Stimulated activated CD4-positive, alpha-beta T cell treated with anti-CD3 and anti-CD28 coated beads, TNF-alpha, amount 100 ng/mL, for 1 hour (primary cell): ENCODE measurements at places on chromosomes 7 and 10.

GRCh38 chr10:1020460-1020859 is 5.2 kb downstream of the IDI2 start:
- DNase-seq = no peak

- DNase-seq = no peak
Measured at GRCh38 chr7:130844811-130845580, 111.0 kb upstream of the KLF14 start.

GRCh38 chr7:4879396-4880081 is 4.0 kb downstream of the RADIL start:
- no peak for DNase-seq

DNA sequence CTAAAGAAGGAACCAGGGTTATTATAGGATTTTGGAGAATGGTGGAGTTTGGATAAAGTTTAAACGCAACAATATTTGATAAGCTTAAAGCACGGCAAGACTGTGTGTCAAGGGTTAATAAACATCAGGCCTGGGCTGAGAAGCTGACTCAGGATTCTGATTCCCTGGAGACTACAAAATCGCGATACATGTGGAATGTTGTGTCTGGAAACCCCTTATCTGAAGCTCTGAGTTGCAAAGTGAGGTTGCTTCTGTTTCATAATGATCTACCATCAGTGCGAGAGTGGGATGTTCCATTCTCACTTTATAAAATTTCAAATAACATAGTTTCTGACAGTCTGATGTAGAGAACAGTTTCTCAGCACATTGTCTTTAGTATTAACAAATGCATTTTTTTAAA is 7.8 kb downstream of the C1GALT1 start:
- DNase-seq = no peak

DNA sequence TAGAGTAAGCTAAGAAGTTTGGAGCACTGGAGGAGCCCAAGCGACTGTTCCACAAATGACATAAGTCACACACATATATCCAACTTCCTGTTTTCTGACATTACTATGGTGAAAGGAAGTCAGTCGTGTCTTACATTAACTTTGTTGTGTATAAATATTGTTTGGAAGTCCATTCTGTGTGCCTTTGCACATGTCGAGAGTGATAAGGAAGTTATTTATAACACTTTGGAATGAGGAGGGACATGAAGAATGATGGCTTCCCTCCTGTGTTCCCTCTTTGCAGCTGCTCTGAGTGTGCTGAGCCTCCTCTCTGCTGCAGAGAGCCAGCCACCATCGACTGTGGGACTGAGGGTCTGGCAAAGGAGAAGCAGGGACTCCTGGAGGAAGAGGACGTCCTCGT is 40.4 kb upstream of the MGMT start:
- DNase-seq = no peak

DNA sequence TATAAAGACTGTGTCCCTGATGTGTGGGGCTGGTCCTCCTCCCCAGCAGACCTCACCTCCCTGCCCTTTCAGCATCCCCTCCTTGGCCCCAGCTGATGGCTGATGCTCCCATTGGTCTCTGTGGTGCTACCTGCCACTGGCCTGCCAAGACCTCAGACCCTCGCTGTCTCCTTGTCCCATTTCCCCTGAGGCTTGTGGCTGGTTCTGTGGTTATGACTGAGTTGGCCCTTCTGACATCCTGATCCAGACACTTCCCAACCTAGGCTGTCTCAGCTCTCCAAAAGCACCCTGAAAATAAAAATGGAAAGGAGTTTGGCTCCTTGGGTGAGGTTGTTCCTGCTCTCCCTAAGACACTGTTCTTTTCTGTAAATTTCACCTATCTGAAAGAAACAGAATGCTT is 214.2 kb downstream of the RPS24 start:
- DNase-seq = no peak

GRCh38 chr7:17099083-17099973 is 199.1 kb upstream of the AHR start:
- DNase-seq = no peak

DNA sequence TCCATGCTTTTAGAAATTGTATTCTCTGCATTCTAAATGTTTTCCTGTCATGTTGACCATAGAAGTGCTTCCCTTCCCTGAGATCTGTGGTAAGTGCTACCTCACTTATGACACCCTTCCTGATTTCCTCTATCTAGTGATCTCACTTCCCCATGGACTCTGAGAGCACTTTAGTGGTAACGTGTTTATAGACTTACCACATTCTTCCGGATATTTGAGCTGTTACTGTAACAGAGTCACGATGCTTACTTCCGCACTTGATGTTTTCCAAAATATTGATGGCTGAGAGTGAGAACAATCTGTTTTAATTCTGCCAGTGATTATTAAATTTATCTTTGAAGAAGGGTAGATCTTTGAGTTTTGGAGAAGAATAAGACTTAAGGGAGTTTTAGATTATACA is 60.1 kb upstream of the NAMPT start:
- no peak for DNase-seq

- no peak for DNase-seq
Measured at GRCh38 chr10:119495545-119495944, 47.0 kb downstream of the RGS10 start.

- DNase-seq = no peak
Measured at GRCh38 chr7:114534953-114535352, 120.3 kb downstream of the FOXP2 start.

GRCh38 chr10:19891429-19891828 is 75.2 kb downstream of the PLXDC2 start:
- no peak for DNase-seq

GRCh38 chr7:43113622-43114457 is 1.4 kb downstream of the HECW1 start:
- no peak for DNase-seq

DNA sequence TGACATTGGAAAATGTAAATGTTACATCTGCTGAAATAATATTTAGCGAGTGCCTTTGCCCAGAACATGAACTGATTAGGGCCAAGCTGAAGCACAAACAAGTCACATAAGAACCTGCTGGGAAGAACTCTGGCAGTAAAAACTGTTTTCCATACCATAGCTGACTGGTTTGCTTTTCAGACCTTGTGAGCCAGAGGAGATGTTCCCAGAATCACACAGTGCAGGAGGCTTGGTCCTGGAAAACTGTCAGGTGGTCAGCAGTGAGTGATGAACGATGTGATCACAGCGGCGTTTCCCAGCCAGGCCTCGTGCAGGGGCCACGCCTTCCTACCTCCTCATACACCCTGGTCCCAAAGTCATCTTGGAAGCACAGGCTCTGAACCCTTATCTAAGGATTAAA is 164.2 kb upstream of the EEPD1 start:
- no peak for DNase-seq

DNA sequence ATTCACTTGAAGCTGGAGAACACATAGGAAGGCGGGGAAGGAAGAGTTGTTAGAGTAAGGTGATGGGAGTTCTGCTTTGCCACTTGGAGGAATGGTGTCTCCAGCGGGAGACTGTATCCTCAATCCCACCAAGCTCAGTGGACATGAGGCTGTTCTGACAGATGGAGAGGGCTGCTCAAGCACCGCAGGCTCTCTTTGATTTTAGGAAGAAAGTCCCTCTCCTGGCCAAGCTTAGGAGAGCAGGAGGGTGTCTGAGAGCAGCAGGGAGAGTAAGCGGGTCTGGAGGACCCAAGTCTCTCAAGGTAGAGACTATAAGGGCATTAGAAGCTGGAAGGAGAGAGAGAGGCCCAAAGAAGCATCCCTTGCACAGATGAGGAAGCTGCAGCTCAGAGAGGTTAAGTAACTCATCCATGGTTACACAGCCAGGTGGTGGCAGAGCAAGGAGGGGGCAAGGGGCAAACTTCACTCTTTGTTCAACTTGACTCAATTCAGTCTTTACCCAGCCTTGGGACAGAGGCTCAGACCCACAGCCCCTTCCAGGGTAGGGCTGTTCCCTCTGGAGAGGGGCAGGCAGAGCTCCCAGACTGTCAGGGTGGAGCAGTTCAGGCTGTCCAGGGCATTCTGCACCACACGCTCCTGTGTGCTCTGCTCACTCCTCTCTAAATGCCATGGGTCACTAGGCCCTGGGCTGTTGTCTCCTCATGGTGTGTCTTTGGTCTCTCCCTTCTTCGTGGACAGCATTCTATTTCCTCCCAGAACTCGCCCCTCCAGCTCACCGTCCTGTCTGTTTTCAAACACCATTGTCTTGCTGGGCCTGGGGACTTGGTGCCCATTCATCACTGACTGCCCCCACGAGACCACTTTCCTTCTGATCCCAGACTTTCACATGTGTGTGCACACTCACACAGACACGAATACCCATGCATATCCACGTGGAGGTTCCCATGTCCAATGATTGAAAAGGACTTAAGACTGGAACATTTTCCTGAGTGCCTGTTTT is 8.9 kb downstream of the CHAT start:
- DNase-seq = no peak

DNA sequence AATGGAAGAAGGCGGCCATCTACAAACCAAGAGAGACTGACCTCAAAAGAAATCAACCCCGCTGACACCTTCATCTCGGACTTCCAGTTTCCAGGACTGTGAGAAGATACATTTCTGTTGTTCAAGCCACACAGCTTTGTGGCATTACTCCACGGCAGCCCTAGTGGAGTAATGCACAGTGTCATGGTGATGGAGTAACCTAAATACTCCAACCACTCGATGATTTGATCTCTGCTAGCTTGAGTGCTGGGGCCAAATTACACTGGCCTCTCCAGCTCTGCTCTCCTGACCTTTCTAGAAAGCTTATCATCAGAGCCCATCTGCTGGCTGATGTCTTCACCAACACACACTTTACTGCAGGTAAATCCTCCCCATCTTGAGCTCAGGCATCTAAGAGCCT is 52.2 kb downstream of the GALNT17 start:
- no peak for DNase-seq

DNA sequence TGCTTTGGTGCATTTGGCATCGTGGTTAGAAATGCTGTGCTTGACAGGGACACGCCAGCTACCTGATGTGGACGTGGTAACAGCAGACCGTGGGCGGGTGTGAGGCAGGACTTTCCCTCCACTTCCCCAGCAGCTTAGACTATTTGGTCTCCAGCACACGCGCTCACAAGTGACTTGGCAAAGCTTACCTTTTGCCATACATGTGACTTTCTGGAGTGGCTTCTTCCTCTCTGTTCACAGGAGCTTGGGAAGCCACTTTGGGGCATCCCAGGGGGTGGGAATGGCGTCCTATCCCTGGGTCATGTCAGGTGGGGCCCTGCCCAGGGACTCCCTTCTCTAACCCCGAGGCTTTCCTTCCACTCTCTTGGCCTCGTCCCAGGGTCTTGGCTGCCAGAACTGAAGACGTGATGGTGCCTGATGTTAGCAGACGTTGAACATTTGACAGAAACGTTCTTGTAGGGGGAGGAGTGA is 228.7 kb upstream of the KLF6 start:
- no peak for DNase-seq

- DNase-seq = no peak
Measured at GRCh38 chr7:28647076-28647421, 234.7 kb downstream of the CREB5 start.

DNA sequence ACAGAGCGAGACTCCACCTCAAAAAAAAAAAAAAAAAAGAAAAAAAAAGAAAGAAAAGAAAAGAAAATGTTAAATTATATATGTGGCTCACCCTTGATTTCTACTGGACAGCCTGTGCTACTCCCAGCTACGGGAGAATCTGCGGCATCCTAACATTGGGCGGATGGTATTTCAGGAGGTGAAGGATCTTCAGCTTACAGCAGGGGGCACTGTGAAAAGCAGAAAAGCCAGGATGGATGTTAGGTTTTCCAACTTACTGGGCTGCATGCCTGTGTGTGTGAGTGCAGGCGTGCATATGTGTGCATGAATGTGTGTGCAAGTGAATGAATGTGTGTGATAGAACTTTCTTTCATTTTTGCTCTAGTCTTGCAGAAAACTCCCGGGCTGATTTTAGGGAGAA is 1066.5 kb downstream of the TYW1 start:
- DNase-seq = no peak

- no peak for DNase-seq
Measured at GRCh38 chr7:77940647-77941046, 142.1 kb downstream of the PHTF2 start.

- no peak for DNase-seq
Measured at GRCh38 chr7:148433521-148434180, 156.9 kb upstream of the C7orf33 start.

GRCh38 chr7:77843194-77843593 is 44.6 kb downstream of the PHTF2 start:
- no peak for DNase-seq

DNA sequence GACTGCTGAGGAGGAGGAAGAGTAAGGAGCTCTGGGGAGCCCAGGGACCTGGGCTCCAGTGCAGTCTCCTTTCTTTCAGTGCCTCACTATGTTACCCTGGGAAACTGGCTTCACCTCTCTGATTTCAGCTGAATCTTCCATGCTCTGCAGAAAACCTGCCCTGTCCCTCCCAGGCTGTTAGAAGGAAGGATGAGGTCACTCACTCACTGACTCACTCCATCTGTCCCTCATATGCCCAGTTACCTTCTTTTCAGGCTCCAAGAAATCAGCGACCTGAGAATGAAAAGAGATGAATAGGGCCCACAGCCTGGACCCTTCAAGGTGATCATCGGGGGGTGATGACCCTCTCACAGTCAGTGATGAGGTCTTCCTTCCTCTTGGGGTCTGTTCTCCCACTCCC is 481 bp downstream of the SFTPA2 start:
- no peak for DNase-seq

- no peak for DNase-seq
Measured at GRCh38 chr7:28954946-28955345, 3.2 kb downstream of the TRIL start.

GRCh38 chr7:111985798-111986197 is 220.4 kb downstream of the DOCK4 start:
- DNase-seq = no peak

DNA sequence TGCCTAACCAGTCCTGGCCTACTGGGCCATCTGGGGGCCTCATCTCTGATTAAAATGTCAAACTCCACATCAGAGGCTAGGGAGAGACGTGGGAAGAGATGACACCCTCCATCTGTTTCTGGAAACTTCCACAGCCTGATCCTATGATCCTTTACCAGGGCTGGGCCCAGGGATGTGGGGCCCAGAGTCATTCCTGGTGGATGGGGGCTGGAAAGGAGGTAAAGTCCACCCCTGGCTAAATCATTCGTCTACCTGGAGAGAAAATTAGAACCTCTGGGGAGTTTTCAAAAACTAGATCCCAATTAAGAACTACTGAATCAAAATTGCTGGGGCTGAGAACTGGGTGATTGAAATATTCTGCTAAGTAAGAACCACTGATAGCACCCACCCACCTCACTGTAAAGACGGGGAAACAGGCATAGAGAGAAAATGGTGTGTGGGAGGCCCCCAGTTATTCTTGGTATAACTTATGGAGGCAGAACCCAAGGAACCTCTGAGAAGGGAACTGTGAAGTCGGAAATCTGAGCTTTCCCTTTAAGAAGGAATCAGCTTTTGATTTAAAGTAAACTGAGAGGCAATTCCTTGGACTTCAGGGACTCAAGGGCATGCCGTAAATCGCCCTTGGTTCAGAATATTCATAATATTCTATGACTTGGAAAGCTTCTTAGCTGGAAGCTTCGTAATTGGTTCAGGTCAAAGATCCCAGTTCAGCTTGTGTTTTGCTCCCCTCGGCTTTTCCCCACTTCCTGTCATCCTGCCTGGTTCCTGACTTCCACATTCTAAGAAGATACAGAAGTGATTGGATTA is 53.1 kb downstream of the PRKAG2 start:
- DNase-seq = no peak
